ENCODE measurements at places on chromosomes 11 and 22.
A peak's percentile ranks its signal among the peaks of the same experiment; 100 is the strongest.

DNA sequence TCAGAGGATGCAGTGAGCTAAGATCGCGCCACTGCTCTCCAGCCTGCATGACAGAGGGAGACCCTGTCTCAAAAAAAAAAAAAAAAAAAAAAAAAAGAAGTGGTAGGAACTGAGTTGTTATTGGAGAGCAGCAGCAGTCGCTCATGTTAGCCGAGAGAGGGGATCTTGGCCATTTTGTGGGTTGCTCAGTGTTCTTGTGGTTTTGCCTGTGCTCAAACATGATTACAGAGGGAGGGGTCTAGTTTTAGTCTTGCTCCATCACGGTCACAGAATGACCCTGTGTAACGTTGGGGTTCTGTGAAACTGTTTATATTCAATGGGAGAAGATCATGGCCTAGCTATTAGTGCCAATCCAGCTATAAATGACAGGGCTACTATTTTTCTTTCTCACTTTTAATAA lies 1.9 kb downstream of the DPAGT1 start:
- DNase-seq, result no peak

DNA sequence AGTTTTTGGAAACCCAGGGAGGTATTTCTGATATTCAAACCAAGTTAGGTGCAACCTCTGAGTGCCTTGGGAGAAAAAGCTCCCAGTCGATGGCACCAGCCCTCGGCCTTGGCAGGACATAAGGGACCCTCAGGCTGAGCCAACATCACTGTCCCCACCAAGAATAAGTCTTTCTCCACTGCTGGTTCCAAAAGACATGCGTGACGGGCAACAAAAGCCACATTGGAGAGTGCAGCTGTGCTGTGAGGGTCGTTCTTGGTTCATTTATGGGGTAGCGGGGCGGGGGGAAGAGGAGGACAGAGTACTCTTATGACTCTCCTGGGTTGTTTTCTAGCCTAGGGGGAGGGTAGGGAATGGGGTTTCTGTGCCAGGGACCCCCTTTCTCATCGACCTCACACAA lies 11.2 kb upstream of the TPCN2 start:
- DNase-seq, result no peak

GRCh38 chr11:77418971-77419597 lies 54.8 kb downstream of the PAK1 start:
- DNase-seq, result no peak

- no peak for DNase-seq
Measured at GRCh38 chr11:128528294-128528693, 59.1 kb downstream of the ETS1 start.

DNA sequence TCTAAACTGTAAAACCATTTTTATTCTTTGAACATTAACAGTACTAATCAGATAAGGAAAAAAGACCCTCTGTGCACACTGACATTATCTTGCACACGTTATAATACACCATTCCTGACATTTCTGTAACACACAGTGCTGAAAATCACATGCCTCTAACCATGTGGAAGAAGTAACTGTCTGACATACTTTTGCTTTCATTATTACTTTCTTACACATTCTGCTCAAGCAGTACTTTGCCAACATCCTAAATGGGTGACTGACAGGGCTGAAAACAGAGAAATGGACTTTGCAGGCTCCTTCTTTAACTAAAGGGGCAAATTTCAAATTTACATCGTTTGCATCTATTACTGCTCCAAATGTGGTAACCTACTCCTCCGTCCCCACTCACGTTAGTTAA lies 22.8 kb upstream of the TP53AIP1 start:
- no peak for DNase-seq

GRCh38 chr11:89176938-89177337 lies 737 bp upstream of the TYR start:
- no peak for DNase-seq

- DNase-seq, result no peak
Measured at GRCh38 chr11:79122759-79123158, 318.1 kb downstream of the TENM4 start.

GRCh38 chr11:90809581-90809980 lies 586.7 kb upstream of the CHORDC1 start:
- no peak for DNase-seq

DNA sequence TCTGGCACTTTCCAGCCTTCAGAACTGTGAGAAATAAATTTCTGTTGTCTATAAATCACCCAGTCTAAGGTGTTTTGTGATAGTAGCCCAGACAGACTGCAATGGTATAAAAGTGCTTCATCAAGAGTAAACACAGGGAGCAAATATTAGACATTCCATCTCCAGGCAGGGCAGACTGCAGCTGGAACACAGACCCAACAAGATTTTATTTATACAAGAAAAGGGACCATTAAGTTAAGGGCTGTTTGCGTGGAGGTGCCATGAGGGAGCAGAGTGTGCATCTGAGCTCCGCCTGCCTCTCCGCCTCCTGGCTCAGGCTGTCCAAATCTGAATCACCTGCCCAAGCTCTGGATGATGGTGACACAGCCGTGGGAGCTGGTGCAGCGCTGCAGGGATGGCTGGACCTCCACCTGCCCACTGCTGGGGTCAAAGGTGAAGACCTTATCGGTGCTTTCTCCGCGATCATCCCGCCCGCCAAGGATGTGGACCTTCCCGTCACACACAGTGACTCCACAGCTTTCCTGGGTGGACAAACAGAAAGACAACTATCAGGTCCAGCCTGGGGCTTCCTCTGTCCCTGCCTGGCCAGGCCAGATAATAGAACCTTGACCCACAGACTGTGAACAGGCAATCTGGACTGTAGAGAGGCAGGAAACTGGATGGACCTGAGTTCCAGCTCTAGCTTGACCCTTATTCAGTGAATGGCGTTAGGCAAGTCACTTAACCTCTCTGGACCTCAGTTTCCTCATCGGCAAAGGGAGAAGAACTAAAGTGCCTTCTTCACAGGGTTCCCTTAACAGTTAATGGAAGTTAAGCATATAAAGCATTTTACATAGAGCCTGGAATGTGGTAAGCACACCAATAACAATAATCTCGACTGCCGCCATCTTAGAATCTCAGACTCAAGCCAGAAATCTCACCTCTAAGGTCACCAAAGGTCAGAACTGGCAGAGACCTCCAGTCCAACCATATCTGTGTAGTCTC lies 10.5 kb downstream of the KLHL35 start:
- DNase-seq, result no peak

DNA sequence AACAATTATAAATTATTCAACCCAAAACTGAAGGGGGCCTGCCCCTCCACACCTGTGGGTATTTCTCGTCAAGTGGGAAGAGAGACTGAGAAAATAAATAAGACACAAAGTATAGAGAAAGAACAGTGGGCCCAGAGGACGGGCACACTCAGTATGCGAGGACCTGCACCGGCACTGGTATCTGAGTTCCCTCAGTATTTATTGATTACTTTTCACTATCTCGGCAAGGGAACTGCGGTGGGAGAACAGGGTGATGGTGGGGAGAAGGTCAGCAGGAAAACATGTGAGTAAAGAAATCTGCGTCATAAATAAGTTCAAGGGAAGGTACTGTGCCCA lies 3.2 kb downstream of the C11orf54 start:
- no peak for DNase-seq

DNA sequence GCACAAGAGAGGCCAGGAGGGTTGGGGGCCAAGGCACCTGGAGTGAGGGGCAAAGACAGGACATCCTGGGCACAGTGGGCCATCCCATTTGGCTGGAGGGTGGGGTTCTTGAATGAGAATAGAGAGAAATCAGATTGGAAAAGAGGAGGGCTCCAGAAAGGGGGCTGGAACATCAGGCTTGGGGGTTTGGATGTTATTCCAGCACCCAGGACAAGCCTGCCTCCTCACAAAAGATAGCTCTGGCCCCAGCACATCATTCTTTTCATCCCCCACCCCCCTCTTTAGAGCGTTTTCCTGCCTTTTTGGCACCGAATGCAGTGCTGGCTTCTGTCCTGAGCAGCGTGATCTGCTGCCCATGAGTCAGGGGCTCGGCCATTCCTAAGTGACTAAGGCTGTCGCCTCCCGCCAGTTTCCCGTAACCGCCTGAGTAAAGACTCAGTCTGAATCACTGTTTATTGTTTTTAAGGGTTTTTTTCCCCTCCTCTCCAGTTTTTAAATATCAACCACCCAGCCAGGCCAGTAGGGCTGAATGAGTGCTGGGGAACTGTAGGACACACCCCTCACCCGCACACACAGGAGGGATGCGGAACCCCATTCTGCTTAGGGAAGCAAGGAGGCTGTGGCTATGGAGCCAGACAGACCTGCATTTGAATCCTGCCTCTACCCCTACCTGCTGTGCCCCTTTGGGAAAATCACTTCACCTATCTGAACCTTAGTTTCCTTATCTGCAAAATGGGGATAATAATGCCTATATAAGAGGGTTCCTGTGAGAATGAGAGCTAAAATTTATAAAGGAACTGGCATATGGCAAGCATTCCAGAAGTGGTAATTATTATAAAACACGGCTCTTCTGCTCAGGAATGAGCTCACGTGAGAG lies 32.4 kb upstream of the NAV2 start:
- peak; percentile 95 for DNase-seq

DNA sequence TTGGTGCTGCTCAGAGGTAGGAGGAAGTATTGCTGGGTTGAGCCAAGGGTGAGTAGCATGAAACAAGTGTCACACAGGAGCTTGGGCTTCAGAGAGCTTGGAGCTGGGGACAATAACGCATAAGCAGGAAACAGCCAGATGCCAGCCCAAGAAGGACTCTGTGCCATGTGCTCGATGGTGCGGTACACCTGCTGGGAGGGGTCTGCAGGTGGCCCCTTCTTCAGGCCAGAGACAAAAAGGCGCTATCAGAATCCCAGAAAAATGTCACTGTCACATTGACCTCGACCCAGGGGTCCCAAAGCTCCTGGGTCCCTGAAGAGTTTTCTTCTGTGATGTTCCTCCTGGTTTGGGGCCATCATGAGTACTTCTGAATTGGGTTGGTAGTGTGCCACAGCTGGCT lies 244.4 kb downstream of the TBC1D22A start:
- no peak for DNase-seq

DNA sequence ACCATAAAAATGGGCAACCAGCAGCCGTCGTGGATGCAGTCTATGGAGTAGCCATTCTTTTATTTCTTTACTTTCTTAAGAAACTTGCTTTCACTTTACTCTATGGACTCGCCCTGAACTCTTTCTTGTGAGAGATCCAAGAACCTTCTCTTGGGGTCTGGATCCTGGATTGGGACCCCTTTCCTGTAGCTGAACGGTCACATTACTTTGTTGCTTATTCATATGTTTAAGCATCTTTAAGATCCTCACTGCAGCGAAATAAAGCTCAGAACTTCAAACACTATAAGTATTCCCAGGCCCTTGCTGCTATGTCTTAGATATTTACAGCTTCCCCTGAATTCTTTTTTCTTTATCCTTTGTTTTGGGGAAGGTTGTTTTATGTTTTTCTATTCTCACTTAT lies 187.8 kb upstream of the DDI1 start:
- DNase-seq, result no peak

GRCh38 chr11:69904974-69905535 lies 85.8 kb upstream of the FGF3 start:
- no peak for DNase-seq

DNA sequence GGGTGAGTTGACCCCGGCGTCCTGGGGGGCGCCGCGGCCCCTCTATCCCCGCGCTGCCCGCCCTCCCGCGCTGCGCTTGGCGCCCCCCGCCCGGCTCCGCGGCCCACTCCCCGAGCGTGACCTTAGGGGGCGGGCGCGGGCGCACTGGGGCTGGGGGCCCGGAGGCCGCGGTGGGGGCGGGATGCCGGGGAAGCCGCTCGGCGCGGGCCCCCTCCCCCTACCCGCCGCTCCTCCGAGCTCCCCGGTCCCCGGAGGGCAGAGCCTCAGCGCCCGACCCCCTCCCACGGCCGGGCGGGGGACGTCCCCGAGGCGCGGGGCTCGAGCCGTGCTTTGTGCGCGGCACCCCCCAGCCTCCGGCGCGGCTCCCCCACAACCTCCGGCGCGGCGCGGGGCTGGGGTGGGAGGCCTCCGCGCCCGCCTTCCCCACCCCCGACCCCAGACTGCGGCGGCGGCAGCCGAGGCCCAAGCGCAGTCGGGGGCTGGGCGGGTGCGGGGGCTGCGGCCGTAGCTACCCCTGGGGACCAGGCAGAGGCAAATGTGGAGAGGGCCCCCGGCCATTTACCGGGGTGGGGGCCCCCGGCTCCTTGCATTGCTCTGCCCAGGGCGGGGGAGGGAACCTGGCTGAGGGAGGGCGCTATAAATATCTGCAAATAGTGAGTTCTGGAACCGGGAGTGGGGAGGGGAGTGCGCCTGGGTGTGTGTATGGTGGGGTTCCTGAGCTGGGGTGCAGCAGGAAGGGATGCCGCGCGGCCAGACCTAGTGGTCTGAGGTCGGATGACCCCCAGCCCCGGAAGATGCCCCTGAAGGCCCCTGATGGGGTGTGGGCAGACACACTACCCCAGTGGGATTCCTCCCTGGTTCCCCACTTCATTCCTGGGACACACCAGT lies 988 bp downstream of the MGAT3 start:
- DNase-seq, result no peak

- DNase-seq, result no peak
Measured at GRCh38 chr22:24540470-24540869, 14.5 kb downstream of the GUCD1 start.

GRCh38 chr11:114275280-114275679 lies 20.9 kb upstream of the NNMT start:
- no peak for DNase-seq

DNA sequence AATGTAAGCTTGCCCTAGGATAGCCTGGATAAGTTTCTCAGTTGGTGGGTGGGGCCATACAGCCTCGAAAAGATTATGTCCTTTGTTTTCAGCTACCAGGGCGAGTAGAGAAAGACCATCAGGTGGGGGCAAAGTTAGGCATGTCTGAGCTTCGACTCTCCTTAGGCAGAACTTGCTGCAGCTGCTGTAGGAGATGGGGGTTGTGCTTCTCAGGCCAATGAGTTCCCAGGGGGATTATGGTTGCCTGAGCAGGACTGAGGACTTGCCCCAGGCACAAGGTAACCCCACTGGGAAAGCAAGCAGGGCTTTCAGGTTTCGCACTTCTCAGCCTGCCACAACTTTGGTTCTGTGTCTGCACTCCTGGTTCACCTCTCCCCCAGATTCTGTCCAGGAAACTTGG lies 173.4 kb upstream of the SESN3 start:
- DNase-seq, result no peak

All from GM04504 (cell line).